ENCODE measurements at places on chromosomes 1 and 21. TPM values are rescaled to one million over a fixed set of nuclear protein-coding genes. Genes with fewer than 3 reads are reported as not detected.

ACTN2 gene
- total RNA-seq = 0.08 TPM

DNA sequence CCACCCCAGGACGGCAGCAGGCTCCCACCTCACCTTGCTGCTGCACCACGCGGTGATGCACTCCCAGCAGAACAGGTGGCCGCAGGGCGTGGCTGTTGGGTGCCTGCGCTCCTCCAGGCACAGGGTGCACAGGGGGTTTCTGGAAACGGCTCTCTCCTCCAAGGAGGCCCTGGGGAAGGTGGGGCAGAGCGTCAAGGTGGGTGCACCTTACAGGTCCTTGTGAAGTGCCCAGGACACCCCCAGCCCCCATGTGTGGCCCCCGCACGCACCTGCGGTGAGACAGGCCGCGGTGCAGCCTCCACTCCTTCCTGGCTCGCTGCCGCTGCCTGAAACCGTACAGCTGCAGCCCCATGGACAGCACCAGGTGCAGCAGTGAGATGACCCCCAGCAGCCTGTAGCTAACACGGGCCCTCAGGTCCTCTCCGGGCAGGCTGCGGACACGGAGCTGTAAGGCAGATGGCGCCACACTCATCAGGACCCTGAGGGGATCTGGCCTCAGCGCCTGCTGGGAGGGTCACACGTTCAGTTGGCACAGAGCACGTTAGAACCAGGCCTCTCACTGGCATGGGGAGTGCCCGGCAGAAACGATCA is 5.8 kb downstream of the PEX10 start:
- no peak for DNase-seq

HSPA6 gene
- total RNA-seq = 3.1 TPM

NOS1AP gene
- total RNA-seq = 1.4 TPM

RGS4 gene
- 0.84 TPM for total RNA-seq

- no peak for DNase-seq
Observed at GRCh38 chr1:19744335-19744743, 55.4 kb downstream of the TMCO4 start.

DNA sequence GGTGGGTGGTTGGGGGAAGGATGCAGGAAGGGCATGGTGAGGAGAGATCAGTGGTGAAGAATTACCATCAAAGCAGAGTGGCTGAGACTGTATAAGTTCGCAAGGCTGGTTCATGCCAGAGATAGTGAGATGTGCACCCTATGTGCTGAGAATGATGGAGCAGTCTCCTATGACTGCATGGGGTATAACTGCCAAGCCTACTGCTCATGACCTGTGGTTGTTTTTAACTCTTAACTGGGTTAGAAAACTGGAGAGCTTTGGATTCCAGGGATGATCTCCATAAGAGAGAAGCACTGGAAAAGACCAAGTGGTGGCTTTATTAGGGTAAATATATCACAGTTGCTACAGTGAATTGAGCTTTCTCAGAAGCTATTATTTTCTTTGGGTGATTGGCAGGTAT is 16.2 kb downstream of the WNT2B start:
- DNase-seq = no peak

- DNase-seq = no peak
Observed at GRCh38 chr1:182676274-182676673, 8.1 kb downstream of the RGS8 start.

Measured in liver (tissue), 10 donors.